ENCODE measurements at places on chromosomes 5 and 9. TPM values are rescaled to one million over a fixed set of nuclear protein-coding genes. Genes with fewer than 3 reads are reported as not detected.

NUTM2F gene
- total RNA-seq: not detected

CENPK gene
- total RNA-seq: 12.7 TPM

DRD1 gene
- 0.15 TPM for total RNA-seq

TICAM2 gene
- total RNA-seq: 0.69 TPM

CATSPER3 gene
- not detected for total RNA-seq

PHYHD1 gene
- total RNA-seq: 4.3 TPM

RNF145 gene
- 89.8 TPM for total RNA-seq

CDC20B gene
- not detected for total RNA-seq

GABRA1 gene
- total RNA-seq: not detected

NIM1K gene
- total RNA-seq: 0.73 TPM

SLC34A1 gene
- total RNA-seq: 0.15 TPM

UGT3A2 gene
- not detected for total RNA-seq

CCDC171 gene
- total RNA-seq: 9.0 TPM

ATP6V1G1 gene
- 253 TPM for total RNA-seq

APBA1 gene
- under 0.01 TPM for total RNA-seq

SEMA5A gene
- total RNA-seq: 90.9 TPM

NXNL2 gene
- 0.73 TPM for total RNA-seq

PFN3 gene
- total RNA-seq: not detected

C5orf34 gene
- 6.5 TPM for total RNA-seq

IL9 gene
- not detected for total RNA-seq

EIF4EBP3 gene
- 4.4 TPM for total RNA-seq

PRRX2 gene
- not detected for total RNA-seq

ADRA1B gene
- total RNA-seq: 5.8 TPM

CTSV gene
- total RNA-seq: 3.6 TPM

F2R gene
- 96.7 TPM for total RNA-seq

KCNIP1 gene
- total RNA-seq: not detected

GPRIN1 gene
- 11.4 TPM for total RNA-seq

TNFSF15 gene
- under 0.01 TPM for total RNA-seq

TLR4 gene
- 8.0 TPM for total RNA-seq

CHSY3 gene
- 15.0 TPM for total RNA-seq

Measured in melanocyte of skin (primary cell).